ENCODE measurements at places on chromosomes 3 and 15. TPM values are rescaled to one million over a fixed set of nuclear protein-coding genes. Genes with fewer than 3 reads are reported as not detected.

DNA sequence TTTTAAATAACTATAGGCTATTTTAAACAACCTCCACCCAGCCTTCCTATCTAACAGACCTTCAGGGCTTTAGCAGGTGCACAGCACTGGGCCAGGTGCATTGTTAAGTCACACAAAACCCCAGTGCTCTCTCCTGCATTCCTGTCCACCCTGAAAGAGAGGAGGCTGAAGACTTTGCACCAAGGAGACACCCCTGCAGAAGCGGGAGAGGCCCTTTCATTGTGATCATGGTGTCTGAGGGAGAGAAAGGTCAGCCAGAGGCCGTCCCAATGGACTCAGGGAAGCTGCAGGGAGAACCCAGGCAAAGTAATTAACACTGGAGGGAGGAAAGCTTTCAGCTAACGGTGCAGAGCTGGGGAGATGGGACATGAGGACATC lies 5.2 kb downstream of the LRIG1 start:
- H3K4me1 ChIP-seq: peaks cover 62% of the 10 kb centered on the region
- DNase-seq: no peak
- H3K4me3 ChIP-seq: no peak overlapping the region
- H3K36me3 ChIP-seq: no peaks in the 10 kb centered on the region

GRCh38 chr15:76293361-76293760 lies 17.9 kb downstream of the ETFA start:
- no peaks in the 10 kb centered on the region for H3K27me3 ChIP-seq
- peaks cover 10% of the 10 kb centered on the region for H3K4me1 ChIP-seq
- DNase-seq: no peak
- H3K36me3 ChIP-seq: no peaks in the 10 kb centered on the region
- H3K4me3 ChIP-seq: no peak overlapping the region
- peak overlapping the region; percentile 19 for H3K27ac ChIP-seq

- no peaks in the 10 kb centered on the region for H3K27me3 ChIP-seq
- no peak overlapping the region for H3K4me3 ChIP-seq
- peaks cover 47% of the 10 kb centered on the region for H3K4me1 ChIP-seq
Observed at GRCh38 chr15:101176625-101177024, 75.2 kb downstream of the CHSY1 start.

DNA sequence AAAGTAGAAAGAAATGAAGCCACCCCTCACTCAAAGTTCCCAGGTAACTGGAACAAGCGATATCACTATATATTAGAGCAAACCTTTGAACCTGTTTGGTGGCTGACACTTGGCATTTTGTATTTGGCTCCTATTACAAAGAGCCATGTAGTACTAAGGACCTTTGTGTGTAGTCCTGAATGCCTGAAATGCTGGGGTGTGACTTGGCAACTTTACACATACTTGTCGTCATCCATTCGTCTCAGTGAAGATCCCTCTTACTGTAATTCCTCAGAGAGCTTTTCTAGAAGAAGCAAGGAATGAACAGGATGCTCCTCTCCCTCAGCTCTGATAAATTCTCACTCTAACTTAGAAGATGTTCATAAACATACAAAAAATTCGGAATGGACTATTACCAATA lies 216.1 kb upstream of the CDIN1 start:
- H3K27ac ChIP-seq: no peak overlapping the region
- no peaks in the 10 kb centered on the region for H3K27me3 ChIP-seq
- no peak overlapping the region for H3K4me3 ChIP-seq

- H3K27me3 ChIP-seq: no peaks in the 10 kb centered on the region
- H3K27ac ChIP-seq: peak overlapping the region; percentile 4
- peaks cover 25% of the 10 kb centered on the region for H3K36me3 ChIP-seq
- DNase-seq: no peak
Observed at GRCh38 chr15:50576166-50576565, 29.7 kb upstream of the USP50 start.

GRCh38 chr15:98952381-98952803 lies 55.2 kb downstream of the PGPEP1L start:
- H3K4me1 ChIP-seq: no peaks in the 10 kb centered on the region
- H3K27me3 ChIP-seq: no peaks in the 10 kb centered on the region
- no peak overlapping the region for H3K4me3 ChIP-seq
- peak overlapping the region; percentile 76 for H3K27ac ChIP-seq

GRCh38 chr3:122283796-122284445 lies 41.1 kb upstream of the CSTA start:
- no peak overlapping the region for H3K27ac ChIP-seq
- H3K4me1 ChIP-seq: no peaks in the 10 kb centered on the region
- DNase-seq: no peak
- no peak overlapping the region for H3K4me3 ChIP-seq
- no peaks in the 10 kb centered on the region for H3K27me3 ChIP-seq
- no peaks in the 10 kb centered on the region for H3K36me3 ChIP-seq

DNA sequence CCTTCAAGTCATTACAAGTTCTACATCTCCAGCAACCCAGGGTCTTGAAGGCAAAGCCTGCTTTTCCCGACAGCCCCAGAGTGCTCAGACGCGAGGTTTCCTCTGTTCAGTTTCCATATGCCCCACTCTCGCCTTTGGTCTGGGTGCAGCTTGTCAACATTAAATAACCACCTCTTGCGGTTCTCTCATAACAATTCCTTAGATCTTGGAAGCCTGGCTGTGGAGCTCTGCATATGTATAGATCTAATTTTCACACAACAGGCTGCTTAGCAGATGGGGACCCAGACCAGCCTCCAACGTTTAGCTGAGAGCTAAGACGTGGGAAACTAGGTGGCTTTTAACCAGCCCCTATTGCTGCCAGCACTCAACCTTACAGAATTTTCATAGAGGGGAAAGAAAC lies 295.5 kb downstream of the RPLP1 start:
- H3K36me3 ChIP-seq: no peaks in the 10 kb centered on the region

DNA sequence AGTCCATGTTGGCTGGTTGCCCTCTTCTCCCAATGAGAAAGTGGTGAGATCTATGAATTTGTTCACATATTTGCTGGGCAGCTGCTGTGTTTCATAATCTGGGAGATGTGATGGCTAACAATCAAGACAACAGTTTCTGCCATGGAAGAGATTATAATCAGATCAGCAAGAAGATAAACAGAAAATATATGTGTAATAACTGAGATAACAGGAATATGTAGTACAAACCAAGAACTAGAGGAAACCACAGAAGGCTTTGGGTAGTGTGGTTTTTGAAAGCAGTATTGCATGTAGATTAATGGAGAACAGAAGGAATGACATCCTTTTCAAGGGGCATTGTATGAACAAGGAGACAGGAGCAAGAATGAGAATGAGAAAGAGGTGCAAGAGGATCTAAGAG lies 12.2 kb upstream of the CSTA start:
- H3K27me3 ChIP-seq: no peaks in the 10 kb centered on the region
- no peak overlapping the region for H3K27ac ChIP-seq
- no peaks in the 10 kb centered on the region for H3K4me1 ChIP-seq
- DNase-seq: no peak
- H3K36me3 ChIP-seq: no peaks in the 10 kb centered on the region

GRCh38 chr15:71375934-71376333 lies 260.7 kb downstream of the THSD4 start:
- H3K4me1 ChIP-seq: peaks cover 35% of the 10 kb centered on the region
- H3K4me3 ChIP-seq: no peak overlapping the region
- H3K27ac ChIP-seq: no peak overlapping the region

DNA sequence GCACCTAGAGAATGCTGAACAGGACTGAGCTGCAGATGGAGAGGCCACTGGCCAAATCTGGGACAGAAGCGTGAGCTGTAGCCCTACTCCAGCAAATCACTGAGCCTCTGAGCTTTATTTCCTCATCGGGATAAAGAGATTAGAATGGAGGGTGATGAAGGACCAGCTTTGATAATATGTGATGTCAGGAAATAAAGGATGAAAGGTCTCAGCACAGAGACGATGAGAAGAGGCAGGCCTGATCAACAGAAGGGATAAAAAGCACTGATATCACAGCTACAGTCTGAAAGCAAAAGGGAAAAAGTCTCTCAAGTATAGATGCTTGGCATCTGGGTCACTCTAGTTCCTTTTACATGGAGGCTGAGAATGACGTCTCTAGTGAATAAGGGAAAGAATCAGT lies 70.0 kb downstream of the DHX30 start:
- H3K4me3 ChIP-seq: no peak overlapping the region
- no peak overlapping the region for H3K27ac ChIP-seq
- DNase-seq: no peak
- H3K27me3 ChIP-seq: no peaks in the 10 kb centered on the region
- no peaks in the 10 kb centered on the region for H3K4me1 ChIP-seq
- H3K36me3 ChIP-seq: peaks cover 55% of the 10 kb centered on the region

GRCh38 chr3:125148836-125149235 lies 63.7 kb downstream of the SLC12A8 start:
- peaks cover 47% of the 10 kb centered on the region for H3K4me1 ChIP-seq
- H3K4me3 ChIP-seq: no peak overlapping the region
- H3K36me3 ChIP-seq: no peaks in the 10 kb centered on the region
- DNase-seq: peak; percentile 67
- H3K27ac ChIP-seq: peak overlapping the region; percentile 70
- no peaks in the 10 kb centered on the region for H3K27me3 ChIP-seq

DNA sequence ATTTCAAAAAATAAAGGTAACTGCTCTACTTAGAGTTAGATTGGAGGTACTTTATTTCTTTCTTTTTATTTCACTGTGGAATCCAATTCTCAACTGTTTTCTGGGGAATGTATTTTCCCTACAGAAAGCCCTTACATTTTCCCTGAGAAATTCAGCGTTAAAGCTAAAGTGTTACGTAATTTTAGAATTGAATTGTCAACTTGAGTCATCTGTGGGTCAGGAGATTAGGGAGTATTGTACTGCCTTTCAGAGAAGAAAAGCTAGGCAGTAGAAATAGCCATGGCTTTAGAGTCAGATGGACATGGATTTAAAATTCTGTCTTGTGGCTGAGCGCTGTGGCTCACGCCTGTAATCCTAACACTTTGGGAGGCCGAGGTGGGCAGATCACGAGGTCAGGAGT lies 728.6 kb downstream of the ROBO1 start:
- H3K27ac ChIP-seq: no peak overlapping the region
- no peaks in the 10 kb centered on the region for H3K27me3 ChIP-seq
- no peak overlapping the region for H3K4me3 ChIP-seq
- H3K4me1 ChIP-seq: no peaks in the 10 kb centered on the region

DNA sequence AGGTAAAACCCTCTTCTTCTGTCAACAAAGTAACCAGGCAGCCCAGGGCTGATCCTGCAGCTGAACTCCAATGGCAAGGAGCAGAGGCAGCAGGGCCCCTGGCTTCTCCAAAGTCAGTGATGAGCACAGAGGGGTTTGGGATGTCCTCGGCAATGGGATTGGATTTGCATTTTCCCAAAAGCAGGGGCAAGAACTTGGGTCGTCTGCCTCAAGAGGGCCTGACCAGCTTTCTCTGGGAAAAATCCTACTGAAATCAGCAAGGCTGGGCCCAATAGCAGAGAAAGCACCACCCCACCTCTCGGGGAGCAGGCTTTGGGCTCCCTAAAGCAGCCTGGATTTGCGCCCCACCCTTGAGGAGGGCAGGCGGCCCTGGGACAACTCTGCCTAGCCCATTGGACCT lies 210.0 kb upstream of the IGF1R start:
- H3K36me3 ChIP-seq: no peaks in the 10 kb centered on the region
- DNase-seq: no peak
- no peak overlapping the region for H3K27ac ChIP-seq
- H3K4me1 ChIP-seq: no peaks in the 10 kb centered on the region
- H3K4me3 ChIP-seq: no peak overlapping the region

DNA sequence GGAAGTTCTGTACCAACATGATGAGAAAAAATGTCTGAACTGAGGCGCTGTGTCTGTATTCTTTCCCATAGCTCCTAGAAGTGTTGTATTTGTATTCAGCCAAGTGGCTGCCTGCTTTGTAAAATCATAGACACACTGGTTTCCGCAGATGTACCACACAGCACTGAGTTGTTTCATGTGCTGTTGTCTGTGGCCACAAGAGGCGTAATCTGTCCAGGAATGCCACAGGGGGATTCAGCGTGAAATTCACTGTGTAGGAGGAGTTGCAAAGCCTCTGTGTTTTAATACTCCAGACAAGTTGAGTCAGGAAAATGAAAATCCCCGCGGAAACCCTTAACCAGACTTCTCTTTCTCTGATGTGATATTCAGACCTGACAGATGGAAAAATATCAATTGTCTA lies 462.2 kb downstream of the NSUN3 start:
- no peaks in the 10 kb centered on the region for H3K36me3 ChIP-seq
- DNase-seq: no peak
- no peak overlapping the region for H3K27ac ChIP-seq
- H3K4me1 ChIP-seq: no peaks in the 10 kb centered on the region
- no peaks in the 10 kb centered on the region for H3K27me3 ChIP-seq
- H3K4me3 ChIP-seq: no peak overlapping the region

- peaks cover 55% of the 10 kb centered on the region for H3K4me1 ChIP-seq
- no peak for DNase-seq
- H3K27ac ChIP-seq: peak overlapping the region; percentile 37
Observed at GRCh38 chr3:141421639-141422319, 53.5 kb downstream of the ZBTB38 start.

GRCh38 chr15:36921484-36922091 lies 178.8 kb downstream of the MEIS2 start:
- no peak overlapping the region for H3K4me3 ChIP-seq
- no peaks in the 10 kb centered on the region for H3K27me3 ChIP-seq
- no peak overlapping the region for H3K27ac ChIP-seq
- no peaks in the 10 kb centered on the region for H3K36me3 ChIP-seq

DNA sequence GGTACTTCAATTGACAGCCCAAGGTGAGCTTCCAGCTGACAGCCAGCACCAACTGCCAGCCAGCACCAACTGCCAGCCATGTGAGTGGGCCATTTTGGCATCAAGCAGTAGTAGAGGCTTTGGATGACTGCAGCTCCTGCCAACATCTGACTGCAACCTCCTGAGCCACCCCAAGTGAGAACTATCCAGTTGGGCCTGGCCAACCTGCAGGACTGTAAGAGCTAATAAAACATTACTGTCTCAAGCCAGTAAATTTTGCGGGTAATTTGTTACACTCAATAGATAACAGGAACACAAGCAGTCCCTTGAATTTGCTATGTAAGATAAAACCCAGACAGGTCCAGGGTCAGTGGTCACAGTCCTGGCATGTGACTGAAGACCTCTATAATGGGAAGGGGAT lies 29.7 kb downstream of the EPHB1 start:
- no peak overlapping the region for H3K27ac ChIP-seq
- DNase-seq: no peak
- H3K4me3 ChIP-seq: no peak overlapping the region
- H3K27me3 ChIP-seq: no peaks in the 10 kb centered on the region

DNA sequence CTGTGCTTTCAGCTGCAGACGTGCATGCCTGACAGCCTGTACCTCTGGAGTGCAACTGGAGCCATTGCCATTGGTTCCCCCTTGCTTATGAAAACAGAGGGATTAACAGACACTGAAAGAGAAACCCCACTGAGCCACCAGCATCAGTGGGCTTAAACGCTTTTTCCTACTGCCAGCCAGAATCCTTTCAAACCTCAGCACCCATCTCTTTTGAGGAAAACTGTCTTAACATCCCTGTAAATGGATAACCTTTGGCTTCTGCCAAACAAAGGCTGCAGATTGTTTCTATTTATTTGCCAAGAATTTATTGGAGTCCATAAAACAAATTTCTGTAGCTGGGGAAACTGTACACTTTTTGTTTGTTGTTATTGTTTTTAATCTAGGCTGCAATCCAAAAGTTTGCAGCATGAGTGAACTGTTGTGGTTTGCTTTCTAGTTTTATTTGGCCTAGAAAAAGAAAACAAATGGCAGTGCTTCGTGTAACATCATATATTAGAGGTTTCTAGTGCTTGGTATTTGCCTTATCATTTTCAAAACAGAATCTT lies 369.2 kb upstream of the IL12A start:
- no peak overlapping the region for H3K4me3 ChIP-seq
- DNase-seq: no peak
- H3K36me3 ChIP-seq: no peaks in the 10 kb centered on the region
- no peaks in the 10 kb centered on the region for H3K4me1 ChIP-seq
- H3K27ac ChIP-seq: no peak overlapping the region
- no peaks in the 10 kb centered on the region for H3K27me3 ChIP-seq

GOLGA8J gene
- not detected for total RNA-seq

ACY1 gene
- total RNA-seq: 32.1 TPM

SEC22A gene
- total RNA-seq: 10.7 TPM

DUOX1 gene
- 215 TPM for total RNA-seq

CTDSPL gene
- 41.0 TPM for total RNA-seq

UROC1 gene
- not detected for total RNA-seq

ADAMTS7 gene
- 2.9 TPM for total RNA-seq

CCR2 gene
- 8.6 TPM for total RNA-seq

Data from upper lobe of left lung (tissue), 6 donors.